ENCODE measurements at places on chromosomes 4 and X.
A peak's percentile ranks its signal among the peaks of the same experiment; 100 is the strongest.

GRCh38 chr4:8855818-8856245 is 15.8 kb downstream of the HMX1 start:
- no peak for DNase-seq

GRCh38 chrX:68363984-68364383 is 69.3 kb downstream of the OPHN1 start:
- DNase-seq: no peak

DNA sequence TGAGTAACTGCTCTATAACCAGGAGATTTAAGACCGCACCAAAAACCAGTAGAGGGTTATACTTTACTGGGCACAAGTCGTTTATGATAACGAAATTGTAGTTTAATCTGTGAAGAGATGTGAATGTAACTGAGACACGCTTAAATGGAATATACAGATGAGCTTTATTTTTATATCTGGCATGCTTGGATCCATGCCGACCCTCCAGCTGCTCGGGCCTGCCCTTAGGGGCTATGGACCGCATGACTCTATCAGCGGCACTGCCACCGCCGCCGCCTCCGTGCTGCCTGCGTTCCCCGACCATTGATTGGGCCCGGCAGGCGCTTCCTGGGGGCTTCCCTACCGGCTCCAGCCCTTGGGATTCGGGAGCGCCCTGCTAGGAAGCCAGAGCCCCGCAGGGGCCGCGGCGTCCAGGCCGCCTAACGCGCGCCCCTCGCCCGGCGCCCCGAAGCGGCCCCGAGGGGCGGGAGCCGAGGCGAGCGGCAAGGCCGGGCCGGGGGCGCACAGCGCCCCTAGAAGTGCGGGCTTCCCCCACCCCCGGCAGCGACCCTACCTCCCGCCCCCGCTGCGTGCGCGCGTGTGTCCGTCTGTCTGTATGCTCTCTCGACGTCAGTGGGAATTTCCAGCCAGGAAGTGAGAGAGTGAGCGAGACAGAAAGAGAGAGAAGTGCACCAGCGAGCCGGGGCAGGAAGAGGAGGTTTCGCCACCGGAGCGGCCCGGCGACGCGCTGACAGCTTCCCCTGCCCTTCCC is at the start of gene NFKB1:
NFKB1 (plus strand) TSS at position 664 of the 751 bp plus-strand sequence. CDS start 24,160 bp downstream, outside the sequence.
- DNase-seq: peak; percentile 71

DNA sequence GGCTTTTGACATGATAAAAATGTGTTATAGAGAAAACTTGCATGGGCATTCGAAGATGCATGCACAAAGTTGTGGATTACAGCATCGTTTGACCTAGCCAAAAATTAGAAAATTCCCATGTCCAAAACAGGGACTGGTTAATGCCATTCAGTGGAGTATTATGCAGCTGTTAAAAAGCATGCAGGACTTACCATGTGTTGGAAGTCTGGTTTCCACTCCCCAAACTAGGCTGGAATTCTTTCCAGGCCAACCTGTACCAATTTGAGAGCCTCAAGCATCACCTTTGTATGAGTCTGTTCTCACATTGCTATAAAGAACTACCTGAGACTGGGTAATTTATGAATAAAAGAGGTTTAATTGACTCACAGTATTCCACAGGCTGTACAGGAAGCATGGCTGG is 45.9 kb upstream of the MTM1 start:
- DNase-seq: no peak

GRCh38 chr4:6383009-6383404 is 89.4 kb downstream of the PPP2R2C start:
- DNase-seq: no peak

- DNase-seq: no peak
Measured at GRCh38 chrX:11309220-11309619, 16.0 kb downstream of the AMELX start.

GRCh38 chr4:71540749-71541269 is 202.0 kb downstream of the SLC4A4 start:
- no peak for DNase-seq

GRCh38 chrX:115192244-115192700 is 3.1 kb downstream of the RBMXL3 start:
- DNase-seq: no peak

DNA sequence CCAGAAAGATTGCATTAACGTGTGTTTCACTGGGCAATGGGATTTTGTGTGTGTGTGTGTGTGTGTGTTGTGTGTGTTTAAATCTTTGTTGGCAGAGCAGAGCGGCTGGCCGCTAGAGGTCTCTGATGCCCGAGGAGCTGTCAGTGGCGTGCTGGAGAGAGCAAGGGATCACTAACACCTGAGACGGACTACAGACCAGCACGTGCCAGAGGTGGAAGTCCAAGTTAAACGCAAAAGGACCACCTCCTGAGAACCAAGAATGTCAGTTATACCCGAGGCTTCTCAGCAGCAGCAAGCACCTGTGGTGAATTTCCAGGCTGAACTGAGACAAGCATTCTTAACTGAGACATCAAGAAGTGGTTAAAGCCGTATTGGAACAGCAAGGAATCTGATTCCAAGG is 9.0 kb upstream of the SLC25A14 start:
- no peak for DNase-seq

DNA sequence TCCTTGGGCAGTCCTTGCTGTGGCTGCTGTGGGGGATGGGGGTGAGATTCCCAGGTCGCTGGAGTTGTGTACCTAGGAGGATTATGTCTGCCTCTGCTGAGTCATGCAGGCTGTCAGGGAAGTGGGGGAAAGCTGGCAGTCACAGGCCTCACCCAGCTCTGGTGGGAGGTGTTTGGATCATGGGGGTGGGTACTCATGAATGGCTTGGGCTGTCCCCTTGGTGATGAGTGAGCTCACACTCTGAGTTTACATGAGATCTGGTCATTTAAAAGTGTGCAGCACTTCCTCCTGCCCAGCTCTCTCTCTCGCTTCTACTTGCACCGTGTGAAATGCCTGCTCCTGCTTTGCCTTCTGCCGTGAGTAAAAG is 24.6 kb upstream of the PDLIM3 start:
- no peak for DNase-seq

GRCh38 chr4:56311299-56311975 is 75.9 kb downstream of the AASDH start:
- no peak for DNase-seq

All from stimulated activated CD8-positive, alpha-beta memory T cell treated with anti-CD3 and anti-CD28 coated beads, Interleukin-7, amount 100 ng/mL, for 1 hour (primary cell).